ENCODE measurements at places on chromosomes 2 and 18. TPM values are rescaled to one million over a fixed set of nuclear protein-coding genes. Genes with fewer than 3 reads are reported as not detected.

DNA sequence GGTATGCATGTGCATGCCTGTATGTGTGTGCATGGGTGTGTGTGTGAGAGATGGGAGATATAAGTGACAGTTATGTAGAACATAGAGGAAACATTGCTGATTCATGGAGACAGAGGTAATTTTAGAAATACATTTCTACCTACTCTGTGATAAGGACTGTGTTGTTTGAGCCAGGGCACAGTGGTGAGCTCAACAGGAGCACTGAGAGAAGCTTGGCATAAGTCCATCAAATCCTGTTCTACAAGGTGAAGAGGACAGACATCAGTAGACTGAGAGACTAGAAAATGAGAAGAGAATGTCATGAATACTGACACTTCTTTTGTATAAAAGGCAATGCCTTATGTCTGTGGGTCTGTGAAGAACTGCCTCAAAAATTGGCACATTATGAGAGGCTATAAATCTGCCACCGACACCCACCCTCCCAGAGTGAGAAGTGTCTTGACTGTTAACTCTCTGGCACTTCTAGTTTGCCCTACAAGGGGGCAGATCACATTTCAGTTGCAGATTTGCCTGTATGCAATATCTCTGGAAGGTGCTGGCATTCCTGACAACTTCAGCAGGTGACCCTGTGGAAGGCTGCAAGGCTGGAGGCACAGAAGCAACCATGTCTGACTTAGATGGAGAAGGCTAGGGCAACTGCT lies 962.3 kb upstream of the NRXN1 start:
- DNase-seq = no peak

GRCh38 chr18:43869451-43870008 lies 592.2 kb upstream of the SYT4 start:
- DNase-seq = no peak

The MC2R gene
- 0.15 TPM for total RNA-seq

GRCh38 chr2:22134421-22134820 lies 1010.7 kb downstream of the TDRD15 start:
- no peak for DNase-seq
